ENCODE measurements at places on chromosomes 3 and 15.

DNA sequence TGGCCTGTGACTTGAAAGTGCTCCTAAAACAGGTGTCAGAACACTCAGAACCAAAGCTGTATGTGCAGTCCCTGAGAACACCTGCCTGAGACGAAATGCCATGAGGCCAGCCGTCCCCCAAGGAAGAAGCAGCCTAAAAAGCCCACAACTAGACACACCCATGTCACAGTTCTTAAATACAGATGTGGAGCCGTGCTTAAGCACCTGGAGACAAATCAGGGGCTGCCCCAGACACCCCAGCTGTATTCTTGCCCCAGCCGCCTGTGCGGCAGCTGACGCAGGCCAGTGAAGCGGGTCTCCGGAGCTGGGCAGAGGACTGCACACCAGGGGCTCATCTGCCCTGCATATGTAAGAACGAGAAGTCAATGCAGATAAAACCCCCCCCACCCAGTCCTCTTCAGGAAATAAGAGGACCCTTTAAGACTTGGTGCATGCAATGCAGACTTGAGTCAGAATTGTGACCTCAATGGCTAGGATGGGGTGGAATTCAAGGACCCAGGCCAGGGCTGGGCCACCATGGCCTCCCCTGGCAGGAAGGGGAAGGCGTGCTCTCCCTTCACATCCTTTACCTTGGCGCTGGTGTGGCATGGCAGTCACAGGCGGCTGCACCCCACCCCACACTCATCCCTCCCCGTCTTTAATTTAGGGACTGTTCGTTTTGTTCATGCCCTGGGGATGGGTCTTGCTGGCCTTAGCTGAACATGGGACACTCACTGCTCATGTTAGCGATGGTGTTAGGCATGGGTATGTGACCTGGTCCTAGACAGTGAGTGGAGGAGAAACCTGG is 27.7 kb upstream of the PLXNA1 start:
- no peak for DNase-seq

DNA sequence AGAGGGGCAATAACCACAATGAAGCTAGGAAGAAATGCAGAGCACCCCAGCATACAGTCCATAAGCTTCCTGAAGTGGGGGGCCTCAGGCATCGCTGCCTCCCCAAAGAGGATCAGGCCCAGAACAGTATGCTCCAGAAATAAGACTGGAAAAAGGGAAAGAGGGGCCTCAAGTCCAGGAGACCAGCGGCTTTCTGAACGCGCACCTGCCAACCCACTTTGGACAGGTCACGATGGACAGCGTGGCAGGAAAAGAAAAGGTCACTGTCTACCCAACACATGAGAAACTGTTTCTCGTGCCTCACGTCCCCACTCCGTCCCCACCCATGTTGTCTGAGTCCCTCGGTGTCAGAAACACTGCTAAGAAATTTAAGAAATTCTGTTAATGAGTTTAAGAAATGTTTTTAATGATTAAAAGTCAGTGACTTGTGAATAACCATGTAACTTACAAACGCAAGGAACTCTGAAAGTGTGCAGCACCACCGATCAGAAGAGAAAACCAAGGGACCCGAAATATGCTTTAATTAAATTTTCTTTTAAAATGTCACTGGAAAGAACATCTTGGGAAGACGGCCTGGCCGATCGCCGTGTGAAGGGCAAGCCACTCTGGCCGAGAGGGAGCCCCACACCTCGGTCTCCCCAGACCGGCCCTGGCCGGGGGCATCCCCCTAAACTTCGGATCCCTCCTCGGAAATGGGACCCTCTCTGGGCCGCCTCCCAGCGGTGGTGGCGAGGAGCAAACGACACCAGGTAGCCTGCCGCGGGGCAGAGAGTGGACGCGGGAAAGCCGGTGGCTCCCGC is 1.7 kb upstream of the PPARG start:
- DNase-seq = no peak

GRCh38 chr15:35674873-35675781 is 129.2 kb upstream of the DPH6 start:
- no peak for DNase-seq

DNA sequence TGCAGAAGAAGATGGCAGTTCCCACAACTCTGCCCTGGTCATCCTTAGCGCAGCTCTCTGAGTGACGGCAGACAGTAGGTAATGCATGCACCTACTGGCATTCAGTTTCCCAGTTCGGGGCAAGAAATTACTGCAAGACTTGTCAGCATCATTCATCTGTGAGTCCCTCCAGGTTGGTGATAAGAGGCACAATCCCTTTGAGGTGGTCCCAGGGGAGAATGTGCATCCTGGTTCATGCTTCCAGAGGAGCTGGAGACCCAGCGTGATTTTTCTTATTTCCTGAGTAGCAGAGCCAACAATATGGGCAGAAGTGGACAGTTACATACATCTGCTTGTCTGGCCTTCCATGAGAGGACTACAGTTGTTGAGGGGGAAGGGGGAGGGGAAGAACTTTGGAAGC is 235.9 kb upstream of the BHLHE40 start:
- no peak for DNase-seq

DNA sequence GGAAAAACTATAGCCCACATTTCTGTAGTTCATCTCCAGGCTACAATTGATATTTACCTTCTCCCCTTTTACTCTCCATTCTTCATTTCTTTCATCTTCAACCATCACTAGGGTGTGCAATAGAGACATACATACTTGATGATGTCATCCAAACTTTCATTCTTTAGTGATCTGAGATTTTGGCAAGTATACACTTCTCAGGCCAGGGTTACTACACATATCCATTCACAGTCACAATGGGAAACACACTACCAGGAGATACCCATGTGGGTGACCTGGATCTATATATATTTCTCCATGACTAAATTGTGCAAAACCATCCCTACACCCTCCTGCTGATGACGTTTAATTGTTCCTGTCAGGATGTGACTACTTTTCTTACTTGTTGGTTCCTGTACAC is 769.5 kb upstream of the DPPA4 start:
- no peak for DNase-seq

DNA sequence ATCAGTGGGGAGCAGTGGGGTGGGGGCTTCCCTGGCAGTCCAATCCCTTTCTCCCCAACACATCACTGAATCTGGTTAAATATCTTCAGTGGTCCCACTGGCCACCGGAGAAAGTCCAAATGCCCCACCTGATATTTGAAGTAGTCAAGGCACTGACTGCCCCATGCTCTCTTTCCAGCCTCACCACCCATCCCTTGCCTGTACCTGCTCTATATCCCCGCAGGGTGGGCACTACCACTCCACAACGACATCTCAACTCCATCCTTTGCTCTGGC is 101.7 kb downstream of the DAPK2 start:
- no peak for DNase-seq

- DNase-seq = no peak
These were observed 298.6 kb downstream of the ADAMTS17 start for GRCh38 chr15:100043068-100043641.

- no peak for DNase-seq
These were observed 72.3 kb upstream of the LRIG1 start for GRCh38 chr3:66572938-66573710.

Measured in activated CD8-positive, alpha-beta memory T cell treated with anti-CD3 and anti-CD28 coated beads for 4 hours (primary cell).